ENCODE measurements at places on chromosomes 5 and 9. TPM values are rescaled to one million over a fixed set of nuclear protein-coding genes. Genes with fewer than 3 reads are reported as not detected.

- H3K4me3 ChIP-seq: no peak overlapping the region
- peaks cover 8% of the 10 kb centered on the region for H3K4me1 ChIP-seq
- no peak overlapping the region for H3K27ac ChIP-seq
- H3K36me3 ChIP-seq: no peaks in the 10 kb centered on the region
- H3K27me3 ChIP-seq: no peaks in the 10 kb centered on the region
Measured at GRCh38 chr5:133403741-133404364, 208.5 kb downstream of the FSTL4 start.

DNA sequence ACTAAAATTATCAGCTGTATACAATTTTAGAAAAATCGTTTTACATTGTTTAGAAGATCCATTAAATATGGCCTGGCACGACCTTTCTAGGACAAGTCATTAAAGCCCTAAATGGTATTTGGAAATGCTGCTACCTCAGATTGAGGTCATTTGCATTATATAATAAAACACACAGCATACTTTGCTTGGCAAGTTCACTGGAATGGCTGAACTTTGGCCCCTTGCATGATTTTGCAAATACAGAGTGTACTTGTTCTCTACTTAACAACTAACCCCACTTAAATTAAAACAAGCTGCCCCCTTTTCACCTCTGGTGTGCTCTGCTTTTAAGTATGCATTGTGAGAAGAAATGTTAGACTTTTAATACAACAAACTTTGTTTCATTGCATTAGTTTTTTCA lies 860.1 kb downstream of the PTPRD start:
- no peak overlapping the region for H3K4me3 ChIP-seq
- H3K36me3 ChIP-seq: no peaks in the 10 kb centered on the region
- H3K27me3 ChIP-seq: no peaks in the 10 kb centered on the region

DNA sequence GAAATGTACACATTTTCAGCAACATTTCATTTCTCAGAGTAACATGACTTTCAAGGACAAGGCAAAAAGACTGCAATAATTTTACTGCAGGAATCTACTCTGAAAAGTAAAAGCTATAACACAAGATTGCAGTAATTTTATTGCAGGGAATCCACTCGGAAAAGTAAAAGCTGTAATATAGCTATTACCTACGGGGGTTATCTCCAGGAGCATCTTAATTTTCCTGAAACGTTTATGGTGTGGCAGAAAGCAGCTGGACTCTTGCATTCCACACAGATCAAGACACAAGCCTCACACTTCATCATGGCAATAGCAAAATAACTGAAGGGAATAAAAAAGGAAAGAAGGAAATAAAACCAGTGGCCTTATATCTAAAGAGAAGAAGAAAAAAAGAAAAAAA lies 171.2 kb downstream of the TSSK1B start:
- no peak overlapping the region for H3K4me3 ChIP-seq
- H3K27me3 ChIP-seq: peaks cover 7% of the 10 kb centered on the region
- no peak overlapping the region for H3K27ac ChIP-seq

The TGFBI gene
- 9.3 TPM for total RNA-seq

DNA sequence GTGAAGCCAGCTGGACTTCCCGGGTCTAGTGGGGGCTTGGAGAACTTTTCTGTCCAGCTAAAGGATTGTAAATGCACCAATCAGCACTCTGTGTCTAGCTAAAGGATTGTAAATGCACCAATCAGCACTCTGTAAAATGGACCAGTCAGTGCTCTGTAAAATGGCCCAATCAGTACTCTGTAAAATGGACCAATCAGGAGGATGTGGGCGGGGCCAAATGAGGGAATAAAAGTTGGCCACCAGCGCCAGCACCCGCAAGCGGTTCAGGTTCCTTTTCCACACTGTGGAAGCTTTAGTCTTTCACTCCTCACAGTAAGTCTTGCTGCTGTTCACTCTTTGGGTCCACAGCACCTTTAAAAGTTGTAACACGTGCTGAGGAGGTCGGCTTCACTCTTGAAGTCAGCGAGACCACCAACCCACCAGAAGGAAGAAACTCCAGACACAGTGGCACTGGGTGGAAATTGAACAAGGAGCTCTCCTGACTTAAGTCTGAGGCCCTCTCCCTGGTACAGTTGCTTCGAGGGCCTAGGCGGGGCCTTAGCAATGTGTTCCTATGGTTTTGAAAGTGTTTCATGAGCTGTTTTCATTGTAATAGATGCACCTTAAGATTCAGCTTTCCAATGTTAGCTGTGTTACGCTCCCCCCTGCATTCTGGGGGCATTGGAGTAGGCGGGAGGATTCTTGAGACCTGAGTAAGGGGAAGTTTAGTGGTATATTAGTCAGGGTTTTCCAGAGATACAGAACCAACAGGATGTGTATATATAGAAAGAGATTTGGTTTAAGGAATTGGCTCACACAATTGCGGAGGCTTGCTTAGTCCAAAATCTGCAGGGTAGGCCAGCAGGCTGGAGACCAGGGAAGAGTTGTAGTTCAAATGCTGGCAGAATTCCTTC lies 21.5 kb upstream of the MYO10 start:
- H3K36me3 ChIP-seq: no peaks in the 10 kb centered on the region
- no peaks in the 10 kb centered on the region for H3K27me3 ChIP-seq

DNA sequence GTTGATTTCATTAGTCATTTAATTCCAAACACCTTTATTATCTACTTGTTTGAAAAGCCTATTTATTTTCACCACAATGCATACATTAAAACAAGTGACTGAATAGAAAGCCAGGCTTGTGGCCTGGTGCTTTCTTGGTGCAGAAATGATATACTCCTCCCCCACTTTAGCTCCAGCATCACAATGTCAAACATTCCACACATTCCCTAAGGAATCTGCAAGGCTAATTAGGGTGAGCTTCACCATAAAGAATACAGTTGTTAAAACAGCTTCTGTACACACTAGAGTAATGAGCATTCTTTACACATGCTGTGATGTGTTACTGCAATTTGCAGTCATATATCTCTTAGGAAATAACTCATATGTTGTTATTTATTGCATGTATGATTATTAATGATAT lies 705.7 kb downstream of the CETN3 start:
- DNase-seq: no peak
- H3K4me3 ChIP-seq: no peak overlapping the region
- no peak overlapping the region for H3K27ac ChIP-seq

- H3K36me3 ChIP-seq: peaks cover 33% of the 10 kb centered on the region
- peaks cover 7% of the 10 kb centered on the region for H3K4me1 ChIP-seq
- H3K27ac ChIP-seq: no peak overlapping the region
- H3K4me3 ChIP-seq: no peak overlapping the region
- H3K27me3 ChIP-seq: no peaks in the 10 kb centered on the region
Measured at GRCh38 chr9:113187929-113188595, 33.0 kb downstream of the FKBP15 start.

DNA sequence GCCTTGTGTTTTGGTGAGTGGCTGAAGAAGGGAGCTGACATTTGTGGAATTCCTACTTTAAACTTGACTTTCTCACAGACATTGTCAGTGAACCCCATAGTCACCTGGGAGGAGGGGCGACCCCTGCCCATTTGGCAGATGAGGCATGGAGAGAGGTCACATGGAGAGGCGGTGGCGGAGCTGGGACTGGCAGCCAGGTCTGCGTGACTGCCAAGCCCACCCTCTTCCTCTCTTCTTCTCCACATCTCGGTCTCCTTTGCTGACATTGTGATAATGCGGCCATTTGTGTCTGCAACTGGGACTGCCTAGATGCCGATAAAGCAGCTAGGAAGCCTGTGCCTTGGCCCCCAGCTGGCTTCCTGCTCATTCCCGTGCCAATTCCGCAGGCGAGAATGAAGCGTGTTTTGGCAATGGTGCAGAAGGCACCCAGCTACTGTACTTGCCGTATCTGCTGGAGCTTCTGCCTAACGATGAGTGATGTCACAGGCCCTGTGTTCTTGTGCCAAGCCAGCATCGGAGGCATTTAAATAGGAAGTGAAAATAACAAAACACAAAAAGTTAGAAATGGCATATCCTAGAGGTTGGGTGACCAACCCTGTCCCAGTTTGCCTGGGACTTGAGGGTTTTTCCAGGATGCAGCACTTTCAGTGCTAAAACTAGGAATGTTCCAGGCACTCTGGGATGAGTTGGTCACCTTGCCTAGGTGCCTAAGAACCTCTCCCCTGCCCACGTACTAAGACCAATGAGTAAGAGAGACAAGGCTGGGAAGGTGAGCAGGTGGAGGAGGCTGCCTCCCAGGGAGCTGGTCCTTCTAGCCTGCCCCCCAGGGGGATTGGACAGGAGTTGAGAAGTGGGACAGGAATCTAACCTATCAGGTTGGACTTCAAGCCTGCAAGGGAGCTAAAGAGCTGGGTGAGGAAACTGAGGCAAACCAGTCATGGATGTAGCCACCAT lies 23.6 kb downstream of the OLFML2A start:
- H3K36me3 ChIP-seq: no peaks in the 10 kb centered on the region
- H3K4me3 ChIP-seq: no peak overlapping the region
- no peak overlapping the region for H3K27ac ChIP-seq
- no peak for DNase-seq
- no peaks in the 10 kb centered on the region for H3K4me1 ChIP-seq

The DMGDH gene
- 0.67 TPM for total RNA-seq

Measured in activated naive CD8-positive, alpha-beta T cell treated with anti-CD3 and anti-CD28 coated beads, Interleukin-2, amount 10 ng/mL, durations not matched to agents 7 days and 5 days (primary cell).